Foreskin keratinocyte (primary cell): ENCODE measurements at places on chromosomes 11 and 22. TPM values are rescaled to one million over a fixed set of nuclear protein-coding genes. Genes with fewer than 3 reads are reported as not detected.

- no peak for DNase-seq
Observed at GRCh38 chr11:67632175-67632981, 2.6 kb upstream of the NUDT8 start.

- DNase-seq = no peak
Observed at GRCh38 chr22:41548830-41549211, 4.6 kb upstream of the POLR3H start.

Gene OSBPL5
- polyA plus RNA-seq = 7.7 and 9.0 TPM in 2 replicates

DNA sequence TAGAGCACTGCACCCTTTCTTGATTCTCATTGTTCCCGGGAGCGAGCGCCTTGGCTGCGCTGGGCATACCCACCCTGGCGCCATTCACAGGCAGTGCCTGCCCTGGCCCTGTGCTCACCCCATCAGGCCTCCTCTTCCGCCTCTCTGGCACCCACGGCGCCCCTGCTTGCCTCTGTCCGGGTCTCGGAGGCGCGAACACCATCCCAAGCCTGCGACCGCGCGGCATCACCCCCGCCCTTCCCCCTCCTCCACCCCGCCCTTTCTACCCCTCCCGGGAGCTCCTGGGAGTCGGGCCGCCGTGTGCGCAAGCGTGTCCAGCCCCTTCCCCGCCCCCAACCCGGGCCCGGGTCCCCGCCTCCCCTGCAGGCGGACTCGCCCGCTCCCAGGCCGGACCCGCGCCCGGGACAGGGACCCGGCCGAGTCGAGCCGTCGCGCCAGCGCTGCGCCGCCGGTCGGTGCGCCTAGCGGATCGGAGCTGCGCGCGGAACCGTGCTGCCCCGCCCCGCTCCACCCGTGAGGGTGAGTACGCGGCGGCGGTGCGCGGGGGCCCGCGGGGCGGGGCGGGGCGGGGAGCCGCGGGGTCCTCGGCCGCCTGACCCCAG is at the start of gene ST3GAL4:
Gene ST3GAL4 (plus strand): TSS at position 363 of the 602 bp plus-strand sequence. CDS start 50,470 bp downstream, outside the sequence.
- DNase-seq = peak; percentile 44

- peak; percentile 94 for DNase-seq
Observed at GRCh38 chr11:66906061-66906733, 49.3 kb downstream of the LRFN4 start.

- no peak for DNase-seq
Observed at GRCh38 chr11:1880746-1881441, 10.8 kb downstream of the PRR33 start.

DNA sequence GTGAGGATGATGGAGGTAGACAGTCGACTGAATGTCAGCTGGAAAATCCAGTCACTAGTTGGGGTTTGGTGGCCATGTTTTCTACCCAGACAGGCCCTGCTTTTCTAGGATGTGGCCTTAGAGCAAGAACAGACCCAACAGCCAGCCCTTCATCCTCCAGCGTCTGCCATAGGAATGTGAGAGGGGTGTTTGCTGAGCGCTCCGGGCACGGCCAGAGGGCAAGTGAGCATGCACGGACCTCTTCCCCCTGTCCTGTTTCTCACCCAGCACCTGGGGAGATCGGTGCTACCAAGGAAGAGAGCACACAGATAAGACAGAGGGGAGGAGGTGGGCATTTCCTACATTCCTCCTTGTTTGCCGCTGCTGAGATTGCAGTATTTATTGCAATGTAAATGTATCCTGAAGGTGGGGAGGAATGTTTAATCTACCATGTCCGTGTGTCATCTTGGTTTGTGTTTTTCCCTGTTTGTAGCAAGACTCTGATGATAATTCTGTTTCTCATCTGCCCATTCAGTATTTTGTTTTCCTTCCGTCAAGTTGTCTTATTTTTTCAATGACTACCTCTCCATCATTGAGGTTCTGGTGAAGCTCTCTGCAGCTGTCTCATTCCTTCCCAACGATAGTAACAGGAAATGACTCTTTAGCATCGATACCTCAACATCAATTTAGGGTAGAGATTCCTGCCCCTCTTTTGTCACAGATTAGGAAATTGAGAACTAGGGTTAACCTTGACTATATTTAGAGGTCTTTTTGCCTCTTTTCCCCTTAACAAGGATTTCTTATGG is 4.9 kb upstream of the ATF4 start:
- DNase-seq = no peak

DNA sequence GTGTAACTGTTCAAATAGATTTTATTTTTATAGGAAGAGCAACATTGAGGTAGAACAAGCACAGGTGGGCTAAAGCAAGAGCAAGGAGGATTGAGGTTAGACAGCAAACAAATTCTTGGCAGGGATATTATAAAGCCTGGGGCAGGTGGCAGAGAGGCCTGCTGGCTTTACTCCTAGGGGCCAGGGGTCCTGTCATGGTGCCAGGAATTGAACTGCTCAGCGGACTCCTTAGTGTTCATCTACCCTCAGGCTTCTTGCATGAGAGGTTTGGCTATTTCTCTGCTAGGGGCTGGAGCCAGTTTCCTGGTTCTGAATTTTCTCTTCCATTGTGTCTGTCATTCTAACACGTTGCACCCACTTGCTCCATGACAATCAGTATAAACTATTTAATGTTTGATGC is 217.2 kb upstream of the NCAM1 start:
- no peak for DNase-seq
